ENCODE measurements at places on chromosomes 5 and 9.

GRCh38 chr5:2725980-2726765 lies 25.3 kb downstream of the IRX2 start:
- no peak overlapping the region for H3K27ac ChIP-seq
- H3K4me3 ChIP-seq, result no peak overlapping the region

DNA sequence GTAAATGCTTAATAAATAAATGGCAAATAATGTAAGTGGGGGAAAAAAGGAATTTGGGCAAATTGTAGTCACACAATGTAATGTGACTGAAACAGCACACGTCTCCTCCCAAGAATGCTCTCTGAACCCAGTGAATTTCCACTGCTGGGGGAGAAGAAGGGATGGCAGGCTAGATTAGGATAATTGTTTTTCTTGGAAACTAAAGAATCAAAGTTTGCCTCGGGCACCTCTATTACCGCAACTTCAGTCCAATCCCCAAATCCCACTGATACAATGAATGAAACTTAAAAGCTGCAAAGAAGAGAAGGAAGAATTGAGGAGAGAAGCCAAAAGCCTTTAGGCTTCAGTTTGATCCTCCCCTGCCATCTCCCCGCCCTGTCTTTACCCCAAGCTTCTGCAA lies 423.2 kb upstream of the PAPPA start:
- H3K4me1 ChIP-seq, result no peaks in the 10 kb centered on the region
- no peak for DNase-seq
- no peaks in the 10 kb centered on the region for H3K27me3 ChIP-seq
- no peaks in the 10 kb centered on the region for H3K36me3 ChIP-seq

DNA sequence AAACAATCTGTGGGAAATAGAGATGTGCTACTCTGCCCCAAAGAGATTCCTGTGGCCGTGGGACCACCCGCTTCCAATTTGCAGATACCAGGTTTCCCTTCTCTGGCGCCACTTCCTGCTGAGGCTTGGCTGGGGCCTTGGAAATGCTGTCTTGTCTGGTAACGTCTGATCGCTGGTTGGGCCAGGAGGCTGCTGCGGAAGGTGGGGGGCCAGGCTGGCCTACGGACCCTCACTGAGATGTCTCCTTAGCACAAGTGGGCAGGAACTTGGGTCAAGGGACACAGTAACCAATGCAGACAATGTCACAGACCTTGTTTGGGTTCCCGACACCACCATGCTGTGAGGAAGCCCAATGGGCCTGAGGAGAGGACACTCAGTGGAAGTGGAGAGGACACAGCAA lies 31.7 kb upstream of the IRX4 start:
- no peaks in the 10 kb centered on the region for H3K36me3 ChIP-seq
- no peaks in the 10 kb centered on the region for H3K4me1 ChIP-seq

- no peak overlapping the region for H3K4me3 ChIP-seq
- DNase-seq, result no peak
- no peak overlapping the region for H3K27ac ChIP-seq
- peaks cover 15% of the 10 kb centered on the region for H3K4me1 ChIP-seq
- H3K27me3 ChIP-seq, result no peaks in the 10 kb centered on the region
Measured at GRCh38 chr9:89630508-89630907, 25.7 kb downstream of the GADD45G start.

GRCh38 chr5:93704996-93705395 lies 36.4 kb downstream of the POU5F2 start:
- no peak for DNase-seq
- no peaks in the 10 kb centered on the region for H3K27me3 ChIP-seq
- no peaks in the 10 kb centered on the region for H3K36me3 ChIP-seq
- H3K4me1 ChIP-seq, result no peaks in the 10 kb centered on the region

DNA sequence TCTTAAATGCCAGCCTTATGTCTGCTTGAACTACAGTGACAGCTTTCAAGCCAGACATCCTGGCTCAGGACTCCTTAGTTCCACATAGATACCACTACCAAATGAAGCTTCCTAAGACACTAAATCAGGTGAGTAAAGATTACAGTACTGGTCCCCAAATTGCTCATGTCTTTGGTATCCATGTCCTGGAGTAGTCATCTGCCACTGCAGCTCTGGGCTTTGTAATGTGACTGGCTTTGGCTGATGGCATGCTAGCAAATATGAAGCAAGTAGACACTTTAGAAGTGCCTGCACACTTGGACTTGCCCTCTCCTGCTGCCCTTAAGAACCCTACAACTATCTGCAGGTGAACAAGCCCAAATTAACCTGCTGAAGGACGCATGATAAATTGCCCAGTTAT lies 334.9 kb downstream of the BNC2 start:
- H3K36me3 ChIP-seq, result no peaks in the 10 kb centered on the region
- no peaks in the 10 kb centered on the region for H3K27me3 ChIP-seq
- no peak for DNase-seq
- H3K27ac ChIP-seq, result no peak overlapping the region

GRCh38 chr5:41559184-41559583 lies 48.8 kb upstream of the PLCXD3 start:
- H3K36me3 ChIP-seq, result no peaks in the 10 kb centered on the region
- no peaks in the 10 kb centered on the region for H3K27me3 ChIP-seq
- DNase-seq, result no peak
- no peak overlapping the region for H3K4me3 ChIP-seq
- H3K27ac ChIP-seq, result no peak overlapping the region

DNA sequence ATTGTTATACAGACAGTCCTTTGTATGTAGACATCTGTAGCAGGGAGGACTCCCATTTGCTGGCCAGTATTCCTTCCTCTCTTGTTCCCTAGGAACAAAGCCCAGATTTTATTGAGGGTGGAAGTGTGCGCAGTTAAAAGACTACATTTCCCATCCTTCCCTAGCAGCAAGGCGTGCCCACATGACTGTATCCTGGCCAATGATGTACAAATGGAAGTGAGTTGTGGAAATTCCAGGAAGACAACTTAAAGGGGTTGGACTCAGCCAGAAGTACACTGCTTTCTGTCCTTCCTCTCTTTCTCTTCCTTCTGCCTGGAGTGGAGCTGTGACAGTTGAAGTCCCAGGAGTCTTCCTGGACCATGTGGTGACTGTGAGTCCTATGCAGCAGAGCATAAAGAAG lies 89.0 kb downstream of the HRH2 start:
- no peaks in the 10 kb centered on the region for H3K27me3 ChIP-seq
- no peak overlapping the region for H3K4me3 ChIP-seq
- H3K27ac ChIP-seq, result no peak overlapping the region
- peak; percentile 29 for DNase-seq
- no peaks in the 10 kb centered on the region for H3K4me1 ChIP-seq
- no peaks in the 10 kb centered on the region for H3K36me3 ChIP-seq

- peaks cover 17% of the 10 kb centered on the region for H3K36me3 ChIP-seq
- DNase-seq, result no peak
- H3K4me3 ChIP-seq, result no peak overlapping the region
- H3K27ac ChIP-seq, result no peak overlapping the region
Measured at GRCh38 chr5:36206913-36207312, 34.8 kb downstream of the NADK2 start.

DNA sequence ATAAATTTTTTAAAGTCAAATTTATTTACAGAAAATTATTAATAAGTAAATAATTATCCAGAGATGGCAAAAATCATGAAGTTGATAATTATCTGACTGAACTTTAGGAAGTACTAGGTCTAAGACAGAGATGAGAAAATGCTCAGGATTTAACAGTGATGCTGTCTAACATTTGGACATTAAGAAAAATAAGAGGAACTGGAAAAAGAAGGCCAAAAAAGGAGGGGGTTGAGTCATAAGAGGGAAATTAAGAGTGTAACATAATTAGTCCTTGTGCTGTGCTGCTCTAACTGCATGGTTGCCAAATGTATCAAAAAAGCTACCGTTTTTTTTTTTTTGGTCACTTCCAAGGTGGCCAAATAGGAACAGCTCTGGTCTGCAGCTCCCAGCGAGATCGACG lies 35.4 kb upstream of the TUT7 start:
- no peak overlapping the region for H3K27ac ChIP-seq
- H3K36me3 ChIP-seq, result no peaks in the 10 kb centered on the region
- DNase-seq, result no peak
- no peaks in the 10 kb centered on the region for H3K27me3 ChIP-seq
- no peaks in the 10 kb centered on the region for H3K4me1 ChIP-seq

GRCh38 chr5:90689064-90689463 lies 130.5 kb downstream of the ADGRV1 start:
- H3K36me3 ChIP-seq, result no peaks in the 10 kb centered on the region
- no peaks in the 10 kb centered on the region for H3K27me3 ChIP-seq
- no peak overlapping the region for H3K27ac ChIP-seq
- no peak overlapping the region for H3K4me3 ChIP-seq
- DNase-seq, result no peak
- H3K4me1 ChIP-seq, result no peaks in the 10 kb centered on the region

- no peak overlapping the region for H3K27ac ChIP-seq
- no peak for DNase-seq
- H3K27me3 ChIP-seq, result no peaks in the 10 kb centered on the region
- H3K4me3 ChIP-seq, result no peak overlapping the region
Measured at GRCh38 chr9:20988671-20989315, 42.6 kb downstream of the HACD4 start.

GRCh38 chr9:84229191-84229590 lies 111.4 kb downstream of the SLC28A3 start:
- H3K4me3 ChIP-seq, result no peak overlapping the region
- H3K36me3 ChIP-seq, result no peaks in the 10 kb centered on the region
- no peak overlapping the region for H3K27ac ChIP-seq
- H3K27me3 ChIP-seq, result no peaks in the 10 kb centered on the region
- no peaks in the 10 kb centered on the region for H3K4me1 ChIP-seq

DNA sequence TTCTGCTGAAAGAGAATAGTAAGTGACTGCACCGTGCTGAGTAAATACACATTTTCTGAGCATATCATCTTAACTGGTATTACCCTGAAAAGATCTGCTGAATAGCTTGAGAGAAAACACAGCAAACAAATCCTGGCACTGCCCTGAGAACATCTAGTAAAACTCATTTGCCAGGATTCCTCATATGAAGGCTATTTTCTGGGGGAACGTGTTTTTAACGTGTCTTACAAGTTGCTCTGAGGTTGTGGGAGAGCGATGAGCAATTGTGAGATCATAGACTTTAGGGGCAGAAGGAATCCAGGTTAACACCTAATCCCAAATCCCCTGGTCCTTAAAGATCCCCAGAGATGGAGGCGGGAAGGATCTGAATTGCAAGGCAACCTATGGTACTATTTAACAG lies 331.9 kb upstream of the RFX3 start:
- no peaks in the 10 kb centered on the region for H3K27me3 ChIP-seq
- H3K27ac ChIP-seq, result no peak overlapping the region
- H3K4me3 ChIP-seq, result no peak overlapping the region
- no peaks in the 10 kb centered on the region for H3K36me3 ChIP-seq

DNA sequence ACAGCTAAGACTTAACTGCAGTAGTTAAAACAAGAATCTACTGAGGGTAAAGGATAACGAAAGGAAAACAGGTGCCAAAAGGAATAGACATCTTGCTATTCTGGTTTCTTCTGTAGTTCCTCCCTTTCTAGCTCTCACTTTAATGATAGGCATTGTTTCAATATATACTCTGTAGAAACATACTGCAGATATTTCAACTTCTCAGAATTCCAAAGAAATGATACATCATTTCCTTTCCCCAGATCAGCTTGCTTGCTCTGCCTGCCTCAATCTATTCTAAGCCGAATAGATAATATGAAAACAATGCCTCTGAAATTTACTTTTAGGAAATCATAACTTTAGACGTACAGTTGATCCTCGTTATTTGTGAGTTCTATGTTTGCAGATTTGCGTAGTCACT lies 46.3 kb downstream of the ACO1 start:
- peaks cover 30% of the 10 kb centered on the region for H3K36me3 ChIP-seq
- H3K27me3 ChIP-seq, result no peaks in the 10 kb centered on the region
- H3K4me3 ChIP-seq, result no peak overlapping the region
- no peak for DNase-seq

DNA sequence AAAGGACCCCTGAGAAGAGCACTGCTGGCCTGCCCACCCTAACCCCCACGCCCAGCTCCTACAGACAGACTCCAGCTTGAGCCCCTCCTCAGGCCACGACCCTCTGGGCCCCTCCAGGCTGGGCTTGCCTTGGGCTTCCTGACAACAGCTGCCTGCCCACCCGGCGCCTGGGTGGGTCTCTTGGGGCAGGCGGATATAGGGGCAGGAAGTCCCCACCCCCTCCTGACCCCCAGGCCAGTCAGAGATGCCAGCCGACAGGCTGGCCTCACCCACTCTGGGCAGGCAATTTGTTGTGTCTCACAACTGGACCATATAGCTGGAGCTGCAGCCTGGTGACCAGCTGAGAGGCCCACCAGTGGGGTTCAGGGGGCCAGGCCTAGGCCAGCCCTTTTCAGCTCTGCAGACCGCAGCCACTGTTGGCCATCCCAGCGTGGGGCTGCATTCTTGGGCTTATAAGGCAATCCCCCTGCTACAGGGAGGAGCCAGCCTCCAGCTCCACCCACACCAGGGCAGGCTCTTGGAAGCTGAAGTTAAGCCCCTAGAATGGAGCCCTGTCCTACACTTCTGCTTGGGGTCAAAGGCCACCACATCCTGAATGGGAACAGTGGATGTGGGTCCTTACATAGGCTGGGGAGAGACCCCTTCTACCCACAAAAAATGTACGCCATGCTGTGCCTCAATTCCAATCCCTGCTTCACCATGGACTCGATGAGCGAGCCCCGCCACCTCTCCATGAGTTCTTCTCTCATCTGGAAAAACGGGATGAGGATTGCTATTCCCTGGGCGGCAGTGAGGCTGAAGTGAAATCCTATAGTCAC lies 2.0 kb downstream of the PDLIM7 start:
- peak overlapping the region; percentile 91 for H3K4me3 ChIP-seq
- no peak for DNase-seq
- H3K27me3 ChIP-seq, result no peaks in the 10 kb centered on the region

GRCh38 chr5:178104492-178104891 lies 8.8 kb upstream of the N4BP3 start:
- DNase-seq, result no peak
- H3K4me3 ChIP-seq, result no peak overlapping the region
- no peaks in the 10 kb centered on the region for H3K27me3 ChIP-seq
- H3K4me1 ChIP-seq, result peaks cover 6% of the 10 kb centered on the region

DNA sequence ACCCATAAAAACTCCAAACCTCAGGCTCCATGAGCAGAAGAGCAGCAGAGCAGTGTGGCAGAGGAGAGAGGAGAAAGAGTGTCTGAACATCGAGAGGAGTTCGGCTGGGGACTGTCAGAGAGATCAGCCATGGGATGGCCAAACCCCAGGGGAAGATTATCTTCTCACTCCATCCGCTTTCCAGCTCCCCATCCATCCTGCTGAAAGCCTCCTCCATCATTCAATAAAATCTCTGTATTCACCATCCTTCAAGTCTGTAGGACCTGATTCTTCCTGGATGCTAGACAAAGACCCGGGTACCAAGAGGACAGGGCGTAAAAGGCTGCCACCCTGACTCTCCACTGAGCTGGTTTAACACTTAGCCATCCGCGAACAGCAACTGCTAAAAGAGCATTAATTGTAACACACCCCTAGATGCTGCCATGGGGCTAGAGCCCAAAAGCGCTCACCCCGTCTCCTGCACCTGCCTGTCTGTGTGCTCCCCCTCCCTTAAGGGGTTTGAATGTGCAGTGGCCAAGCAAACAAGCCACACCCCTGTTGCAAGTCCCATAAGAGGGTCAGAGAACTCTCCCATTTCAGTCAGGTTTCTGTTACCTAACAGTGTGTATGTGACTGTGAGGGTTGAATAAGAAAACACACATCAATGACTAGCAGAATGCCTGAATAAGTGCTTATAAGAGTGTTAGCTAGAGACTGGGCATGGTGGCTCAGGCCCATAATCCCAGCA lies 13.9 kb upstream of the SELENOP start:
- H3K4me3 ChIP-seq, result no peak overlapping the region
- H3K4me1 ChIP-seq, result no peaks in the 10 kb centered on the region
- H3K27ac ChIP-seq, result no peak overlapping the region
- no peaks in the 10 kb centered on the region for H3K36me3 ChIP-seq
- H3K27me3 ChIP-seq, result no peaks in the 10 kb centered on the region

GRCh38 chr5:148201151-148201550 lies 1.7 kb upstream of the SPINK6 start:
- no peak for DNase-seq
- H3K27ac ChIP-seq, result no peak overlapping the region
- H3K4me1 ChIP-seq, result peaks cover 5% of the 10 kb centered on the region
- no peak overlapping the region for H3K4me3 ChIP-seq
- no peaks in the 10 kb centered on the region for H3K27me3 ChIP-seq

Measured in vagina (tissue), 2 donors.